ENCODE measurements at places on chromosomes 4 and X.

- no peak for DNase-seq
Observed at GRCh38 chrX:136635235-136635634, 12.7 kb upstream of the CD40LG start.

DNA sequence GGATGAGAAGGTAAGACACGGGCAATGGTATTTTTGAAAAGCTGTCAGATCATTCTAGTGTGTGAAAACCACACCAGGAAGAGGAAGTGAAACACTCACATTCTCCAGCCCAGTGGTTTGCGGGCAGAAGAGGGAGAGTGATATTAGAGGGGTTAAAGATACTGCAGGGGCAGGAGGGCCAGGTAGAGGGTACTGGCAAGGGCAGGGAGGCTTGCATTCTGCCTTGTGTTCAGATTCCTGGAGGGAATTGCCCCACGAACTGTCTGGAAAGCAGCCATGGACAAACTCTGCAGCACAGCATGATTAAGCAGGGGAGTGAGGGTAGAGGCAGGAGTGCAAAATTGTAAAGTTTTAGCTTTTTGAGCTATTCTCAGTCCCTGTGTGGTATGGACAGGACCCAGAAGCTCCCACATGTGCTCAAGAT is 30.9 kb downstream of the NIPAL1 start:
- DNase-seq: no peak

DNA sequence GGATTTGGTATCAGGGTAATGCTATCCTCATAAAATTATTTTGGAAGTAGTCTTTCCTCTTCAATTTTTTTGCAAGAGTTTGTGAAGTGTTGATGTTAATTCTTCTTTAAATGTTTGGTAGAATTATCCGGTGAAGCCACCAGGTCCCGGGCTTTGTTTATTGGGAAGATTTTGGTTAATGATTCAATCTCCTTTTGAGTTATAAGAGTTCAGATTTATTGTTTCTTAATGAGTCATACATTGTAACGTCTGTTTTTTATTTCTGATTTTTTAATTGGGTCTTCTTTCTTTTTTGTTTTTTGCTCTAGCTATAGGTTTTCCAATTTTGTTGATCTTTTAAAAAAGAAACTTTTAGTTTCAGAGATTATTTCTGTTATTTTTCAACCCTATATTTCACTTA is 412.3 kb downstream of the PDGFC start:
- no peak for DNase-seq

GRCh38 chr4:139629436-139630125 is 36.0 kb upstream of the MGST2 start:
- no peak for DNase-seq

- no peak for DNase-seq
Observed at GRCh38 chr4:15942283-15942682, 3.7 kb upstream of the FGFBP1 start.

GRCh38 chr4:25440478-25441030 is 63.5 kb downstream of the ANAPC4 start:
- DNase-seq: no peak

DNA sequence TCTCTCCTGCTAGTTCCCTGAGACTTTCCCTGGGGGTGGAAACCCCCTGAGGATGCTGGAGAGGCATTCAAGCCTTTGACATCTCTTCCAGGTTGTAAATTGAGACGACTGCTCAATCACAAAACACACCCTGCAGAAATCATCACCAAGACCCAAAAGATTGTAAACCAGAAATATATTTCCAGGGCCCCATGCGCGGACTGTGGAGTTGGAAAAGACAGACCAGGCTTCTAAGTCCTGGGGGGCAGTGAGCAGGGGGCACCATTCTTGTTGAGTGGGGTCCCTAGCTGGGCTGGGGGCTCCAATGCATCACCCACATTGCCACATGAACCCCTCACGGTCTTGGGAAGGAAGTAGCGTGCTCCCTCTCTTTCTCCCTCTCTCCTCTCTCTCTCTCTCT is 87.9 kb upstream of the C4orf50 start:
- DNase-seq: no peak

DNA sequence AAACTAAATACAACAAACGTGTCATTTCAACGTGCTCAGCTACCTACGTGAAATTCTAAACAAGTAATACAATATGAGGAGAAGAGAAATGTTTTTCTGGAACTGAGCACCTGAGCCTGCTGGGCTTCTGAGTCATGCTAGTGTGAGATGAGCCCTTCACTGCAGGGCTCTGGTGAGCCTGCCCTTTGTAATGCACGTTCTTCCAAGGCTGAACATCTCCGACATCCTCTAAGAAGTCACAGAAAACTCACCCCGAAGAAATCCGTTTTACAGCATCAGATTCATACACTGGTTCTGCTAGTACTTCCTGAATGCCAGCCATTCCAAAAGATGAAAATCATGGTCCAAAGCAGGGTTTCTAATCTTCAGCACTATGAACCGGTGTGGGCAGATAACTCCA is 157.1 kb downstream of the AMELX start:
- DNase-seq: no peak

DNA sequence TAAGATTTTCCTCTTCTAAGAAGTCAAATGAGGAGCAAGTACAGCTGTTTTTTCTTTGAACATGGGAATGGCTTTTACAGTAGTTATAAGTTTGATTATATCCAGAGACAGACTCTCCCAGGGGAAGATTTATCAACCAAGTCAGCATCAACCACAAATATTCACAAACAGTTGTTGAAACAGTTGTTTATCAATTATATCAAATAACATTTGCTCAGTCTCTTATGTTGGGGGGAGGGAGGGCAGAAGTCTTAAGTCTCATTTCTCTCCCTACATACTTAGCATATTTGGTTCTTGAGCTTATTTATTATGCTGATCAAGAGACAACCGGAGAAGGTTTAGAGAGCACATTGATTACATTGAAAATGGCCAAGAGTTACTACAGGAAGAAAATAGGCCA is 110.1 kb downstream of the FBXO8 start:
- DNase-seq: no peak

DNA sequence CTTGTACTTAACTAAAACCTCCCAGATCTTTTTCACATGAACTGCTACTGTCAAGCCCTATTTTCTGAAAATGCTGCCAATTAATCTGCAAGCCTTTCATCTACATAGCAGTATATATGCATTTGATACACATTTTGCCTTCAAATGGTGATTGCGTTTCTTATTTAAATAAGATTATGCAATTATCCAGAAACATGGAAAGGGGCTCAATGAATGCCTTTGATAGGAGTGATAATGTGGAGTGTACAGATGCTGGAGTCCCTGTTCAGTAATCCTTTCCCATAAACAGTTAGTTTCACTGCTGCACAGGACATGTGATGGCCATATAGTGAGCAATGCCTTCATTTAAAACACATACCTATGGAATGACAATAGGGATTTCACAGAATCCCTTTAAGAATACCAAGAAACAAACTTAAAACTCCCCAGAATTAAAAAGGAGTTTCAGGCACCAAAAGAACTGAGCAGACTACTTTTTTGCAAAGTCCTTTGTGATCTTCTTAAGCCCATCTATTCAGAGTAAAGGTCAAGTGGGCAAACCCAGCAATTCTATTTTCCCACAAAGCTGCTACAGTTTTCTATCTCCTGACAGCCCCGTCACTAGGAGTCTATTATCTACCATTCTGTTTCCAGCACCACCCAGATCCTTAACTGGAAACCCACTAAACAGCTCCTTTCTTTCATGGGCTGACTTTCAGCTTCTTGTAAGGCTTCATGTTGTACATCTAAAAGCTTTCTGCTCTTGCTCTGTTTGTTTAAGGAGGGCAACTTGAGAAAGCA is 120.3 kb downstream of the UNC5C start:
- DNase-seq: no peak

DNA sequence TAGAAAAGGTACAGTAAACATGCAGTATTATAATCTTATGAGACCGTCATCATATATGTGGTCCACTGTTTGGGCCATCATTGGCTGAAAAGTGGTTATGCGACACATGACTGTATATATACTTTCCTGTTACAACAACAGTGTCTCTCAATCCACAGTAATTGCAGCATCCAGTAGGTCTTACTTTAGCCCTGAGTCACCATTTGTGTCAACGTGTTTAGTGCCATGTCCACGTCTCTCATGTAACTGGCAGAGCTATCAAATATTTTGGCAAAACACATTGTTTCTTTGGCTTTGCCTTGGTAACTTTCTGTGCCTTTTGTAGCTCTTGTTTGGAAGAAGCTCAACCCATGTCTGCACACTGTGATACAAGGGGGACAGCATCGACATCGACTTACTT is 73.8 kb downstream of the CD38 start:
- DNase-seq: no peak

GRCh38 chr4:7128644-7129043 is 60.8 kb upstream of the GRPEL1 start:
- no peak for DNase-seq

DNA sequence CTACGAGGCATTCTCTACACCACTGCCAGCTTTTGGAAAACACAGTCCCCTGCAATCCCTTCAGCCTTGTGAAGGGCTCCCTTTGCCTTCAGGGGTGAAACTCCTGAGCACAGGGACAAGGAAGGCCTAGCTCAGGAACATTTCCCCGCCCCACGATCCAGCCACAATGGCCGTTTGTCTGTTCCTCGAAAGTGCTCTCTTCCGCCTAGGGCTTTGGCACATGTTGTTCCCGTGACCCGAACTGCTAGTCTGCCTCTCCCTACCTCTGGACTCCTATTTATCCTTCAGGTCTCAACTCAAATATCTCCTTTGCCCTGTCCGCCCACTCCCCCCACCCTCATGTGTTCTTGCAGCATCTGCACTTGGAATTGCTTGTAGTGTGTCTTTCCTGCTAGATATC is 12.1 kb downstream of the FGD1 start:
- DNase-seq: no peak

- peak; percentile 72 for DNase-seq
Observed at GRCh38 chrX:53686151-53686885, at the start of gene HUWE1. Gene HUWE1 (minus strand): TSS chrX:53686719. CDS start chrX:53654107, 32,612 bp downstream.

DNA sequence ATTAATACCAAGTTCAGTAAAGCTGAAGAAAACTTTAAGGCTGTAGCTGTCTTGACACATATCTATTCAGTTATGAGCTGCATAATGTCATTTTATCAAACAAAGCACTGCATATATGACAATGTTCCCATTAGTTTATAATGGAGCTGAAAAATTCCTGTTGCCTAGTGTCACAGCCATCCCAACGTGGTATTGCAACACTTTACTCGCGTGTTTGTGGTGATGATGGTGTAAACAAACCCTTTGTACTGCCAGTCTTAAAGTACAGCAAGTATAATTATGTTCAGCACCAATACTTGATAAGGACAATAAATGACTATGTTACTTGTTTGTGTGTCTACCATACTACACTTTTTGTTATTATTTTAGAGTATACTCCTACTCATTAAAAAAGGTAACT is 1415.6 kb upstream of the PCDH7 start:
- no peak for DNase-seq

GRCh38 chr4:154332681-154333421 is 158.7 kb downstream of the DCHS2 start:
- DNase-seq: no peak

DNA sequence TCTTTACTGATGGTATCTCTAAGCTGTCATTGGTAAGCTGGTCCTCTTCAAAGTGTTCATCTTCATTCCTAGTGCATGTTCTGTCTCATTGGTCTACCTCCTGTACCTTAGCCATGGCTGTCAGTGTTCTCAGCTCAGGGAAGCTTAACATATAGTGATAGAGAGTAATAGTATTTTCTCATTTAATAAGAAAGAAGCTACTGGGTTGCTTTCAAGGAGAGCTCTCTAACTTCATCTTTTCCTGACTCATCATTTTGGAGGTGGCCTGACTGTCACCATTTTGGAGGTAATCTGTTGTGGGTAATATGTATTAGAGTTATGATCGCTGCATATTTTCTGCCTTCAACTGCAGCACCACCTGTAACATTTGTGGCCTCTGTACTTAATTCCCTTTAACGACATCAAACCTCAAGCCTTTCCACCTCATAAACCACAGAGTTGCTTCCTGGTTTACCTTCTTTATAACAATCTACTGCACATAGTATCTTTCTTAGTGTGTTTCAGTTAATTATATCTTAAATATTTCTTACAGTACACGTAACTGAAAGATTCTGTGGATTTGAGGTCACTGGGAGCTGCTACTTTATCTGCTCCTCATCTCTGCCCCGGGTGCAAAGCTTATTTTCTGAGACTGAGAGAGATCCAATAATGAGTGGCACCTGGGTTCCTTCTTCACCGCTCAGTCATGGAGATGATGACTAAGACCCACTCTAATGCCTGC is 474.0 kb upstream of the TECRL start:
- no peak for DNase-seq

GRCh38 chr4:87144356-87144755 is 76.1 kb downstream of the KLHL8 start:
- no peak for DNase-seq

- DNase-seq: no peak
Observed at GRCh38 chrX:137195991-137196390, 162.2 kb upstream of the GPR101 start.

DNA sequence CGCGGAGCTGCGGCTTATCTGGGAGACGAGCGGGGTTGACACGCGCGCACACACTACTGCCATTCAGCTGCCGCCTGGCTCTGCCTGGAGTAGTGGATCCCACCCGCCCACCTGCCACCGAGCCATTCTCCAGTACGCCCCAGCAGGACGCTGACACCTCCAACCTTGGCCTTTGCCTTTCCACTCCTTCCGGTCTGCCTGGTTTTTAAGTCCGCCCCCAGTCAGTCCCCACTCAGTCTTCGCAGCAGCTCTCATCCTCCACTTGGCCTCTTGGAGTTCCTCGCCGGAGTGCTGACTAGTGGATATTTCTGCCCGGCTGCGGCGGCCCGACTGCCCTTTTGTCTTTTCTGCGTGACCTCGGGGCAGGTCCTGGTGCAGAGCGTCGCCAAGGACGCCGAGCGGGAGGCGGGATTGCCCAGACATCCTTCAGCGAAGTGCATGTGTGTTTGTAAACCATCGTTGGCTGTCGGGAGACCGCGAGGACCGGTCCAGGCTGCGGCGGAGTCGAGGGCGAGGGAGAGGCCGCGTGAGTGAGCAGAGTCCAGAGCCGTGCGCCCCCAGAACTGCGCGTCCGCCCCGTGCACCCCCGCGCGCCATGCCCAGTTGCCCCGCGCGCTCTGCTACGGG is 1.1 kb downstream of the SLIT2 start:
- no peak for DNase-seq

GRCh38 chr4:53589511-53589910 is 1.8 kb downstream of the LNX1 start:
- DNase-seq: no peak

- DNase-seq: no peak
Observed at GRCh38 chr4:139843641-139844040, 178.0 kb downstream of the MGST2 start.

- no peak for DNase-seq
Observed at GRCh38 chrX:46582325-46582724, 8.8 kb downstream of the CHST7 start.

All from Caki2 (cell line).